Activated effector memory CD4-positive, alpha-beta T cell treated with anti-CD3 and anti-CD28 coated beads, Interleukin-2, amount 50 U/mL, for 16 hours (primary cell): ENCODE measurements at places on chromosomes 5 and 9.

DNA sequence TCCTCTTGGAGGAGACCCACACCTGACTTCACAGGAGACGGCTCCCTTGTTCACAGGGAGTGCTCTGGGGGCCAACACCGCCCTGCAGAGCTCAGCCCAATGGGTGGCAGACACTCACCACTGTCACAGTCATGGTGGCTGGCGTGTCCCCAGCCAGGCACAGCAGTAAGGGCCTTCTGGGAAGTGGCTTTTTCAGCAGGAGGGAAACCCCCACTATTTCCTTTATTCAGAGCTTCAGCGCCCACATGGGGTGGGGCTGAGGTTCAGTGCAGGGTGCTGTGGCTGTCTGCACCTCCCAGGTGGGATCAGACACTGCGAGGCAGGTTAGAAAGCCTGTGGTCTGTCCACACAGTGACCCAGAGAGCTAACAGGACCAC, 3.6 kb upstream of the SNAPC4 start:
- peak; percentile 92 for DNase-seq

DNA sequence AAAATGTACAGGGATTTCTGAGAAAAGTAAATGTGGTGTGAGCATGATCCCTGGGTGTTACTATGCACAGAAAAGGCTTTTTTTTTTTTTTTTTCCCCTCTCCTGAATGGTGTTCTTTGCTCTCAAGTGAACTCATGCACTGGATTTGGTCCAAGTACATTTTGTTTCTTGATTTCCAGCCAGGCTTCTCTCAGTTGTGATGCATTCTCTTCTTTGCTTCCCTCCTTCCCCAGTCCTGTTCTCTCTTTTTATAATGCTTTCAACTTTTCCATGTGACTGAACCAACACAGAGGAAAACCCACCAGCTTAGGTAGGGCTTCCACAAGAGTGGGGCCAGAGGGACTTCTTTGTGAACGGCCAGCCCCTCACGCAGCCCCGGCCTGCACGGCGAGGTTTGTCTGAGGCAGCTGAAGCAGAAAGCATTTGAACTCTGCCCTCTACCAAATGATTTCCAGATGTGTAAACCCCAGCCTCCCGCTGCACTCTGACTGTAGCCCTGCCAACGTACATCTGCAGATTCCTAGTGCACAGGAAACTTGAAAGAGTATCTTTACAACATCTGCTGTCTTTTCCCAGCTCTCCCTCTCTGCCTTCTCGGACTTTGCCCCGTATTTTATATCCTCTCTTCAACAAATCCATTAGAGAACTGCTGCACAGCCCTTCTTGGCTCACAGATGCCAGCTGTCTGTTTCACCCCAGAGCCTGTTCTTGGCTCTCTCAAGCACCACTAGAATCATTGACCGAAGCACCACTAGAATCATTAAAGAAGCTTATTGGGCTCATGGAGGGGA, 71.8 kb upstream of the CD180 start:
- DNase-seq: no peak

DNA sequence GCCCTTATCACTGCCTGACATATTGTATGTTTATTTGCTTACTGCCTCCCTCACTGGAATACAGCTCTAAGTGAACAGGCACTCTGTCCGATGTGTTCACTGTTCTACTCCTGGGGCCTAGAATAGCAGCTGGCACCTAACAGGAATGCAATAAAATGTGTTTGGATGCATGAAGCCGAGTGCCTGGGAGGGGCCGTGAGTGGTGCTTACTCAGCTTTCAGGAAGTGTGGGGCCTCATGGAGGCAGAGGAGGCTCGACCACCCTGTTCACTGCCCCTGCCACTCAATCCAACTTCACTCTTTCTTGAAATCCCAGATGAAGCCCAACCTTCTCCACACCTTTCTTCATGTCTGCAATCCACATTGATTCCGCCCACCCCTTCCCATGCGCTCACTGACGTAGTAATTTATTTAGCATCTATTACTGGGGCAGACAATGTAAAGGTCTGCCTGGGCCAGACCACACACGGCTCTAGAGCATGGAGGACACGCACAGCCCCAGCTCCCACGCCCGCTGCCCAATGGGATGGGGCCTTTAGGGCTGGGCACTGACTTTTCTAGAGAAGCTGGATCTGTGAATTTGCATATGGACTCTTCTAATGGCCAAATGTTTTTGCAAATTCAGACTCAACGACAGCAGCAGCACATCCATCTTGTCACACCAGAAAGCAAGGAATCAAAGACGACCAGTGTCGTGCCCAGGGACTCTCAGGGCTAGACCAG, 21.3 kb downstream of the TBC1D9B start:
- no peak for DNase-seq

DNA sequence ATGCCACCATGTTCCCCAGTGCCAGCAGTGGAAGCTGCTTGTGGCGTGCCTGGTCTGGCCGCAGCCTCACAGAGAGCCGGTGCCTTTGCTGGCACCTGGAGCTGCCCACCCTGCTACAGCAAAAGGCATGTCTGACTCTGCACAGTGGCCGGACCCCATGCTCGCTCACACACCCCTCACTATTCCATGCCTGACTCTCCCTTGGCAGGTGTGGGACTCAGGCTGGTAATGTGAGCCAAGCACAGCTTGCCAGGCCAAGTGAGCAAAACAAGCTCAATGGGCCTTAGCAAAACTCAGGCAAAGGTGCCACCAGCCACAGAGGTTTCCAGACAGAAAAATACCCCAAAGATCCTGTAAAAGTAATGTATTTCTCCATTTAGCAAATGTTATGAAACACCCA, 15.5 kb downstream of the GNA14 start:
- DNase-seq: no peak

- no peak for DNase-seq
Observed at GRCh38 chr9:121942313-121942712, 150.8 kb downstream of the TTLL11 start.

GRCh38 chr5:10233505-10233904, 16.2 kb downstream of the ATPSCKMT start:
- DNase-seq: no peak

DNA sequence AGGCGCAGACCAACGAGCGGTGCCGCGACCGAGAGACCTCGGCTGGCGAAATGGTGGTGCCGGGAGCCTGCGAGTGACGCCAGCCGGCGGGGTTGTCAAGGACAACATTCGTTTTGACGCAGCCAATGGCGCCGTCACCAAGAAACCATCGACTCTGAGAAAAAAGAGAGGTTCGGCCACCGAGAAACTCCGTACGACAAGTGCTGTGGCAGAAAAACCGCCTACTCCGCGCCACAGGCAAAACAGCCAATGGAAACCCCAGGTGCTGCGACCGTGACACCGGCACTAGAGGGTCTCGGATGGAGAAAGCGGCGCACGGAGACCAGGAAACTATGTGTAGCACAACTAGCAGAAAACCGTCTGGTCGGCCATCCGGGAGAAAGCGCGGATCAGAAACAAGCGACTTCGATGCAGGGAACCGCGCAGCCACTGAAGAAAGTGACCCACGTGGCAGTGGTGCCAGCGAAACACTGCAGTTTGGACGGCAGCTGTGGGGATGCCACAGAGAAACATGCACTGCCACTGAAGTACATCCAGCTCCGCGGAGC, 88.8 kb downstream of the ANXA2R start:
- peak; percentile 90 for DNase-seq

- no peak for DNase-seq
Observed at GRCh38 chr5:61638476-61638875, 306.4 kb downstream of the ZSWIM6 start.

- DNase-seq: no peak
Observed at GRCh38 chr5:44809956-44810420, 1.2 kb downstream of the MRPS30 start.

- DNase-seq: peak; percentile 57
Observed at GRCh38 chr9:33138768-33139167, 28.4 kb downstream of the B4GALT1 start.

DNA sequence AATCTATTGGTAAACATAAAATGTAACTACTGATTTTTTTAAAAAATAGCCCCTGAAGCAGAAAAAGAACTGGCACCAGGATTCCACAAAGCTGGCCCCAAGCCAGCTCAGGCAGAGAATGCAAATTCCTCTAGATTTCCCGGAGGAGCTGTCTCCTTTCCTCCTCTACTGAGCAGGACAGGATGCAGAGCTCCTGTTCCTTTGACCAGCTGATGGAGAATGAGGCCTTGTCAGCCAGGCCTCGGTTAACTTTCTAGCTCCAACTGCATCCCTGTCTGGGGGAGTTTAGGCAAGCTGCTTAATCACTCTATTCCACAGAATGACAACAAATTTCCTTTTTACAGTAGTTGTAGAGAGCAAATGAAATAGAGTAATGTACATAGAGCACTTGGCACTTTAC, 155.5 kb downstream of the GNAQ start:
- no peak for DNase-seq

DNA sequence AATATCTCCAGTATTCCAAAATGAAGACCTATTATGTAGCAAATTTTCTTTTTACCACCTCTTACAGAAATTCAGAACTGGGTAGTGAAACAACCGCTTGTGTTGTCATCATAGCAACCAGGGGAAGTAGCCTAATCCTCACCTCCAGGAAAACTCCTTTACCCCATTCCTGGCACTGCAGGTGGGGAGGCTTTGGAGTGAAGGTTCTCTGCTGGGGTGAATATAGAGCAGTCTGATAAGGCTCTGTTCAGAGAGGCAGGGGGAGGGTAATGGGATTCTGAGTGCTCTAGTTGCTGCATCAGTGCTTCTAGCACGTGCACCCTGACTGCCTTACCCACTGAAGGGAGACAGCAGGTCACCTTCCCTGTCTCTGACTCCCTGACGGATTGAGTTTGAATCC, 116.2 kb downstream of the MAN2A1 start:
- DNase-seq: no peak

DNA sequence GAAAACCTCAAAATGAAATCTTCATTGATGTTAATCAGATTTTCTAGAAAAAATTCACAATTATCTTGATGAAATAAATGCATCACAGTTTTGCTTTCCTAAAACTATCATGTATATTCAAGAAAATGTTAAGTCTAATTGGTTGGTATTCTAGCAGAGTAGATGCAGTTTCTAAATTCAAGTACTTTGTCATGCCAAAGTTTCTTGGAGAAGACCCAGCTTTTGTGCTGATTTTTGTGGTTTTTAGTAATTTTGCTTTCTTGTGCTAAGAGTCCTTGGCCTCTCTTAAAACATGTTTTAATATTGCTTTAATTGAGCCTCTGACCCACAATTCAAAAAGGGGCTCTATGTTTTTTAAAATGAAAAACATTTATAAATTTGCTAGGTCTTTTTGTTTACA, 924.8 kb upstream of the PTPRD start:
- no peak for DNase-seq

DNA sequence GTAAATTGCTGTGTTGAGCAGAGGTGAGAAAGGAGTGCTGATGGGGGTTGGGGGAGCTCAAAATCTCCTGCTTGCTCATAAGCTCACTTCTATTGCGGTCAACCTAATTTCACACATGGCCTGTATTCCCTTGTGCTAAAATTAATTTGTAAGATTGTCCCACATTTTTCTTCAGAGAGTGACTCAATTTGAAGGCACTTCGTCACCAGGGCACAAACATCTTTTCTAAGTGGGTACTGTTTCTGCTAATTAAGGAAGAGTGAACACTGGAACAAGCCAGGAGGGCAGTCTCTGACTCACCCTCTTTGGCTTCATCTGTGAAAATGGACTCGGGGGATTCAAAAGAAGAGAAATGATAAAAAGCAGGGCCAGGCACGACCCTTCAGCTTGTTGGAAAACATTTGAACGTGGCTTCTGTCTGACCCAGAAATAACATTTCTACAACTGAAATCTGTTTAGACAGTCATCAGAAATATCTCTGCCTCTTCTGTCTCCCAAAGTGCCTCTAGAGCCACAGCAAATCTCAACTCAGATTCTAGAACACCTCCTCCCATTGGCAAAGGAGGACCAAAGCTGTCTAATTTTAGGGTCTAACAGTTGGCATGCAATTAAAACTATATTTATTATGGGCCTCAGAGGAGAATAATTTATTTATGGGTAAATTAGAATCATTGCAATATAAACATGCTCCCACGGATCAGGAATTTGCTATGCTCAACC, 49.8 kb downstream of the FEM1C start:
- no peak for DNase-seq

- no peak for DNase-seq
Observed at GRCh38 chr5:150750469-150750868, 8.3 kb downstream of the DCTN4 start.

- DNase-seq: no peak
Observed at GRCh38 chr5:101783241-101784013, 512.7 kb downstream of the SLCO4C1 start.

GRCh38 chr9:1057910-1058309, 7.8 kb downstream of the DMRT2 start:
- no peak for DNase-seq
